ENCODE measurements at places on chromosomes 1 and 21.

GRCh38 chr1:66546047-66546810 is 12.3 kb downstream of the SGIP1 start:
- DNase-seq: no peak

GRCh38 chr21:32698971-32699693 is 28.7 kb downstream of the SYNJ1 start:
- DNase-seq: no peak

DNA sequence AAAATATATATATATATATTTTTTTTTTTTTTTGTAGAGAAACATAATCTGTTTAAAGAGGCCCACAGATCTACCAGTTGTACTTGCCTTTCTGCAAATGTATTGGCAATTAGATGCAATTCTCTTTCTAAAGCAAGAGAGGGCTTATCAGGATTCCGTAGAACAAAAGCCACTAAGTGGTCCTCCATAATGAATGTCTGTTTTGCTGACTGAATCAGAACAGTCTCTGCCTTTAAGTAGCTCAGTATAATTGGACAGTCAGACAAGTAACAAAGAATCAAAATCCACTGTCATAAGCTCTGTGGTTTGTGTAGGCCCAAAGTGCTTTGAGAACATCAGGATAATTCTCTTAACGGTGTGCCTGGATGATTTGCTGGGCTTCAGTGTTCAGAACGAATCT is 17.3 kb downstream of the SARS1 start:
- DNase-seq: no peak

DNA sequence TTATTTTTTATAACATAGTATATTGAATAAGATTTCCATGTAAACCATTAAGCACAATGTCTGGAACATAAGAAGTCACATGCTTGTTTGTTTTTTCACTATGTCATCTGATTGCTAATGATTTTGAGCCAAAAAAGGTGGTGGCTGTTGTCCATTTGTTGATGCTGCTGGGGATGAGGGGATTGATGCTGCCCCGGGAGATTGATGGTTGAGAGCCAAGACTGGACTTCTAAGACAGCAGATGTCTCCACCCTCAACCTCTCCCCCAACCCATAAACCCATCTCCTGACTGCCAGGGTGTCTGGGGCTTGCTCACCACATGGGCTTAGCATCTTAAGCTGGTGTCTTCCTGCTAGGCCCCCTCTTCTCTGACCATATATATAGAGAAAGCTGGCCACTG is 35.8 kb upstream of the CD34 start:
- no peak for DNase-seq

GRCh38 chr1:8255712-8256111 is 62.2 kb upstream of the SLC45A1 start:
- DNase-seq: no peak

DNA sequence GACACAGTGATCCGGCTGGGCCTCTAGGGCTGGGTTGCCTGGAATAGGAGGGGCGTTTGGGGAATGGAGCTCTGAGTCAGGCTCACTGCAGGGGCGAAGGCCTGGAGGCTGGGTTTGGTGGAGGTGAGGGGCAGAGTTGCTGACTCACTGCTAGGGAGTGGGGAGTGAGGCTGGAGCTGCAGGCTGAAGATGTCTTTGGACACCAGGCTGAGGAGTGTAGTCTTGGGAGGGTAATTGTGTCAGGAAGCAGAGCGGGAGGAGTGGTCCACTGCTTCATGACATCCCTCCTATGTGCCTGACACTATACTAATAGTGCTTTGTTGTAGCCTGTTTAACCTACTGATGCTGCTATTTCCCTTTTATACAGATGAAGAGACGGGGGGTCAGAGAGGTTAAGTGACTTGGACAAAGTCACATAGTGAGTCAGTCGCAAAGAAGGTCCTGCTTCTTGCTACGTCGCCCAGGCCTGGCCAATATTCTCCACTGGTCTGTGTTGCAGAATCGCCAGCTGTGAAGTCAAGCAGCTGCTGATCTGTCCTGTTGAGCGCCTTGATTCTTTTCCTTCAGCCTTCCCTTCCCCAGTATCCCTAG is 13.6 kb downstream of the ACTL8 start:
- DNase-seq: peak; percentile 95

Data from MG63 (cell line).